ENCODE measurements at places on chromosomes 3 and 15. TPM values are rescaled to one million over a fixed set of nuclear protein-coding genes. Genes with fewer than 3 reads are reported as not detected.

- DNase-seq: no peak
Observed at GRCh38 chr3:123792473-123793201, 91.5 kb downstream of the MYLK start.

GRCh38 chr15:78565951-78566774 is 843 bp downstream of the CHRNA5 start:
- no peak for DNase-seq

- peak; percentile 48 for DNase-seq
Observed at GRCh38 chr3:22263042-22263441, 512.0 kb upstream of the ZNF385D start.

Gene KLHL18
- total RNA-seq: 24.3 TPM

DNA sequence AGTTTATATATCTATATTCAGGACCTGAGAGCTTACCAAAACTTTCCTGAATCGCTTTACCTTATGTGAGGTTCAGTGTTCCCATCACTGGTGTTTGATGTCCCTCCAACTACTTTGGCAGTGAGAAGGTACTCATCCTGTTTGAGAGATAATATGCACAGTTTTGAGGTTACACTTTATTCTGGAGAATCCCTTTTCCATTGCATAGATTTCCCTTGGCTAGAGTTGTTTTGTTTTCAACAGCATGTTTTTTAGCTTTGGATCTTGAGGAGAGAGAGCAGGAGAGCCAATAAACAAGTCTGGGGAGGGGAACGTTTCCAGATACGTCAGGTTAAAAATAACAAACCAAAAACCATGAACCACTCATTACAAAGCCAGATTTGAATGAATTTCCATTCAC is 33.6 kb downstream of the CD200 start:
- DNase-seq: no peak

- DNase-seq: no peak
Observed at GRCh38 chr3:72180405-72180804, 395.5 kb upstream of the PROK2 start.

DNA sequence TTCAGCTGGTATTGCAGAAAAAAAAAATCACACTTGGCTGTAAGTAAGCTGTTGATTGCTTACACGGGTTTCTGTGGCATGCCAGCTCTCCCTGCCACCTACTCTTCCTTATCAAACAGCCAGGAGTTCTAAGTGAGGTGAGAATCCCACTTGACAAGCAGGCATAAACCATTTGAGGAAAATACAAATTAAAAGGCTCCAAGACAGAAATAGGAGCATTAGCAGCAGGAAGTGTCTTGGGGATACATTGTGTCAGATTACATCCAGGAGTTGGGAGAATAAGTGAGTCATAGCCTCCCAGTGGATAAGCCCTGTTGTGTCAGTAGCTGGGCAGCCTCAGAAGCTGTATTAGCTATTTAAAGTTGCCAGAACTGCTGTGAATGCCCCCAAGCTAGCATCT is 256.0 kb downstream of the CNTN4 start:
- DNase-seq: peak; percentile 26

DNA sequence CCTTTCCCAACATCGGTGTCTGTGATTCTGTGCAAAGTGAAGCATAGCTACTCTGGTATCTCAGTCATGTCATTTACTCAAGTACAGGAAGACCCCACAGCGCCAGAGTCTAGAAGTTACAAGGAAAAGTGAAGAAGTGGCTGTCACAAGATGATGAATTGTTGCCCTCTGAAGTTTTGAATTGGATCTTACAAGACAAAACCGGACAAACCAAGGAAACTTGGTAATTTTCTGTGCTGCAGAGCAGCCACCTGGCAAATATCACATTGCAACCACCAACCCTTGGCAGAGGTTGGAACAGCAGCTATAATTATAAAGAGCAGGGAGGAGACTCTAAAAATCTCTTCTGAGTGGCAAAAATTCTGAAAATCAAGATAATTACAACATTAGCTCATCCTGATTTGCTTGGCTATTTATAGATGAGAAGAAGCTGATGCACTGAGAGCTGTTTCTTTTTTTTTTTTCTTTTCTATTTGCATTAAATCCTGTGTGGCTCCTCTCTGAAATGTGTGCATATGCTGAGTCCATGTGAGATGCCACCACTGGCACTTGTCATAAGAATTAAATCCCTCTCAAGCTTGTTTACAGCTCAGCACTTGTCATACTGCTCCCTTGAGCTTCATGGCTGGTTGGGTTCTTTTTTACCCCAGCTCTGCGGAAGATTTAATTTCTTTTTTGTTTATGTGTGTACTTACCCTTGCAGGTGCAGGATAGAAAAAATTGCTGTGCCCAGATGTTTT is 68.0 kb upstream of the MNS1 start:
- DNase-seq: no peak

Gene ERC2
- 2.7 TPM for total RNA-seq

DNA sequence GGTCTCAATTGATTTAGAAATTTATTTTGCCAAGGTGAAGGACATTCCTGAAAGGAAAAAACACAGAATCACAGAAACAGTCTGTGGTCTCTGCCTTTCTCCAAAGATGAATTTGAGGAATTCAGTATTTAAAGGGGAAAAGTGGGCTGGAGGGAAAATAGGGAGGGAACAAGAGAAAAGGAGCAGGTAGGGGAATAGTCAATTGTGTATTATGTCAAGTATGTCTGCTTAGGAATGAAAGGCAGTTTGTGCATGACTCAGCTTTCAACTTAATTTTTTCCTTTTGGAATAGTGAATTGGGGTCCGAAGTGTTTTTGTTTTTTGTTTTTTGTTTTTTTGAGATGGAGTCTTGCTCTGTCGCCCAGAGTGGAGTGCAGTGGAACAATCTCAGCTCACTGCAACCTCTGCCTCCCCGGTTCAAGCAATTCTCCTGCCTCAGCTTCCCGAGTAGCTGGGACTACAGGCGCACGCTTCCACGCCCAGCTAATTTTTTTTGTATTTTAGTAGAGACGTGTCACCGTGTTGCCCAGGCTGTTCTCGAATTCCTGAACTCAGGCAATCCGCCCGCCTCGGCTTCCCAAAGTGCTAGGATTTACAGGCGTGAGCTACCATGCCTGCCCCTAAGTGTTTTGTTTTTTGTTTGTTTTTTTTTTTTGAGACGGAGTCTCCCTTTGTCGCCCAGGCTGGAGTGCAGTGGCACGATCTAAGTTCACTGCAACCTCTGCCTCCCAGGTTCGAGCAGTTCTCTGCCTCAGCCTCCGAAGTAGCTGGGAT is 74.1 kb upstream of the MAP4 start:
- DNase-seq: no peak

Gene FILIP1L
- 24.1 TPM for total RNA-seq

- no peak for DNase-seq
Observed at GRCh38 chr15:98952381-98952803, 55.2 kb downstream of the PGPEP1L start.

Gene C15orf62
- total RNA-seq: 0.63 TPM

Gene MOBP
- not detected for total RNA-seq

Gene CD200R1L
- not detected for total RNA-seq

- DNase-seq: no peak
Observed at GRCh38 chr3:42510325-42510724, 7.9 kb downstream of the VIPR1 start.

Gene ADAMTS7
- total RNA-seq: 10.5 TPM

GRCh38 chr3:123692041-123692440 is 107.2 kb upstream of the HACD2 start:
- no peak for DNase-seq

GRCh38 chr3:193590088-193590856 is 2.7 kb upstream of the OPA1 start:
- no peak for DNase-seq

DNA sequence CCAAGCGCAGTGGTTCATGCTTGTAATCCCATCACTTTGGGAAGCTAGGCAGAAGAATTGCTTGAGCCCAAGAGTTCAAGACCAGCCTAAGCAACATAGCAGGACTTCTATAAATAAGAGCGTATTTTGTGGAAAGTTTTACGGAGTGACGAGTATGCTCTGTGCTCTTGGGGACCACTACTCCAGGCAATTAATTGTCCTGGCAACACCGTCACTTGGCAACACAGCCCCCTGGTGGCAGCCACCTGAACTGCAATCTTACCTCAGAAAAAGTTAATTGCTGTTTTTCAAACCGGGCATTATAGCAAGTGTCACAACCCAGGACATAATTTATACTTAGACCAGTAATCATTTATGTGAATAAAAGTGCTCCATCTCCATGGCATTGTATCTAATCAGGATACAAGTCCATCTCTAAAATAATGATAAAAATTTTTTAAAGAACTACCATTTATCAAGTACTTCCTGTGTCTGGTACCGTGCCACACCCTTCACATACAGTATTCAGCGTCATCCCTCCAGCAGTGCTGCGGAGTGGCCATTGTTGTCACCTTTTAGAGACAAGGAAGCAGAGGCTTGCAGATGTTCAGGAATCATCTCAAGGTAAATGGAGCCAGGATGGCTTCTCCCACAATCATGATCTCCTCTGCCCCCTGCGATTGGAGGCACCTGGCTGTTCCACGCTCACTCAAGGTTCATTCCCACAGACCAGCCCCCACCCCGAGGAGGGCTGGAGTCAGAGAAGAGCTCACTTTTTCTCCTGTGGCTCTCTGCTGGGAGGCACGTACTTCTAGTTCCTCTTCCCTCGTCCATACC is 34.5 kb downstream of the PLA2G4D start:
- no peak for DNase-seq

DNA sequence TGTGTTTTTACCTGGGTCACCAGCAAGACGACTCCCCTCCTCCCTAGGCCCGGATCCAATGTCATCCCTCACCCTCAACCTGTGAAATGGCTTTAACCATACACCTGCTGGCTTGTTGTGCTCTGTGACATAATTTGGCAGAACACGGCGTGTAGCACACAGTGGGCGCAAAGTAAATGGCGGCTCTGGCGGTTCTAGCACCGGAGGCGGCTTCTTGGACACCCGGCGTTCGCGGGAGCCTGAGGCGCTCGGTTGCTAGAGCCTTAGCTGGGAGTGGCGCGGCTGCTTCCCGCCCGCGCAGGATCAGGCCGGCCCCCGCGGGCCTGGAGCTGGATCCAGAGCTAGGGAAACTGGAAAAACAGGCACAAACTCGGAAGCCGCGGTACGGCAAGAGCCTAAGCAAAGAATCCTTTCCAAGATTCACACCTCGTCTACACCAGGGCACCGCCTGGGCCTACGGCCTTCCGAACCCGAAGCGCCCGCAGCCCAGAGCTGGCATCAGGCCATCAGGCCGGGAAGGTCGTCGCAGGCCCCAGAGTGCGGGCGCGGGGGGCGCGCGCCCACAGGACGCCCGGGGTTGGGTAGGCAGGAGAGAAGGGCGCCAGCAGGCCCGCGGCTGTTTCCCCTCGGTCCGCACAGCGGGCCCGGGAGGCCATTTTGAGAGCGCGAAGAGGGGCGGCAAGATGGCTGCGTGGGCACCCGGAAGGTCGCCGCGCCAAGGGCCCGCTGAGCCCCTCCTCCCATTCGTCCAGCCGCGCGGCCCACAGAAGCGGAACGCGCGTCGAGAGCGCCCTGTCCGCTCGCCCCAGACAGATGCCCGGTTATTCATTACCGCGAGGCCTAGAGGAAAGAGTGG is 43.9 kb upstream of the POLG start:
- no peak for DNase-seq

- DNase-seq: no peak
Observed at GRCh38 chr3:72738752-72739530, 109.3 kb downstream of the SHQ1 start.

DNA sequence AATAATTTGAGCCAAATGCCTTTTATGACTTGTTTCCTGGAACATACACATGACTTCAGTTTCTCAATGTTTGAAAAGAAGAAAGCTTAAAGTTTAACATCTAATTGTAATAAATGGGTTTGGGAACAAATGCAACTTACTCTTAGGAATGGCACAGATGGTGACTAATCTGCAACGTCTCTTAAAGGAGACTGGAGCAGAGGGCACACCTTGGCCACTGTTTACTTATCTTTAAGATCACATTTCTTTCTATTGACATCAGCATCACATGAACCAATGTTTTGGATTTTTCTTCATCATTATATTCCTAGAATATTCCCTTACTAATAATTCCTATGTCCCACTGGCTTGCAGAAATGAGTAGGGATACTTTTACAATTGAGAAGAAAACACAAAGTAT is 229.5 kb downstream of the CHL1 start:
- DNase-seq: peak; percentile 70

GRCh38 chr3:15382405-15382923 is 44.9 kb downstream of the METTL6 start:
- DNase-seq: no peak

Gene C3orf49
- not detected for total RNA-seq

- DNase-seq: no peak
Observed at GRCh38 chr3:163951397-163951987, 1126.8 kb downstream of the SI start.

GRCh38 chr3:10294030-10294586 is 1.4 kb upstream of the GHRL start:
- no peak for DNase-seq

Gene COL6A5
- not detected for total RNA-seq

Gene NRG4
- total RNA-seq: not detected

Gene SLC2A2
- total RNA-seq: not detected

GRCh38 chr15:77409259-77410156 is 10.4 kb downstream of the PEAK1 start:
- no peak for DNase-seq

GRCh38 chr15:45319472-45320214 is 58.7 kb downstream of the GATM start:
- DNase-seq: no peak

DNA sequence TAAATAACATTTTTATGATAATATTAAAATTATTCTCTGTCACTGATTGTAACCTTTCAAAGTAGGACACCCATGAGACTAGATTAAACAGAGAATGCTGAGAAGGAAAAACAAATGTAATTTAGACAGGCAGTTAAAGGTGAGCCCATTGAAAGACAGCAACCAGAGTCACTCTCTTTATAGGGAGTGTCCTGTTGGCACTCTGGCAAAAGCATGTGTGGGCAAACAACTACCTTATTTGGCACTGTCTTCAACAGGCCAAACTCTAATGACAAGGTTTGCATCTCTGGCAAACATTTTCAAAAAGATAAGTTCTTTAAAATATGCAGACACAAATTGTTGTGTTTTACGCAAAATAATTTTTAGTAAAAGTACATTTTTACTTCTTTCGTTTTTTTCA is 29.8 kb downstream of the NFKBIZ start:
- no peak for DNase-seq

DNA sequence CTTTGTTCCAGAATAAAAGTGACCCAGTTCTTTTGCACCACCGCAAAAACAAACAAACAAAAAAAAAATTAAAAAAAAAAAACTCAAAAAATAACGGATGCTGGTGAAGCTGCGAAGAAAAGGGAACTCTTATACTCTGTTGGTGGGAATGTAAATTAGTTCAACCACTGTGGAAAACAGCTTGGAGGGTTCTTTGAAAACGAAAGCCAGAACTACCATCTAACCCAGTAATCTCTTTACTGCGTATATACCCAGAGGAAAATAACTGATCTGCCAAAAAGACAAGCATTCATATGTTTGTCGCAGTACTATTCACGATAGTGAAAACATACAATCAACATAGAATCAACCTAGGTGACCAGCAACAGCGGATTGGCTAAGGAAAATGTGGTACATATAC is 298.9 kb upstream of the CBLB start:
- DNase-seq: no peak

Gene CLRN1
- total RNA-seq: not detected

Gene GLCE
- total RNA-seq: 12.7 TPM

Gene ADAMTS17
- total RNA-seq: 0.06 TPM

Gene TRIM42
- not detected for total RNA-seq
